ENCODE measurements at places on chromosomes 3 and 15. TPM values are rescaled to one million over a fixed set of nuclear protein-coding genes. Genes with fewer than 3 reads are reported as not detected.

DNA sequence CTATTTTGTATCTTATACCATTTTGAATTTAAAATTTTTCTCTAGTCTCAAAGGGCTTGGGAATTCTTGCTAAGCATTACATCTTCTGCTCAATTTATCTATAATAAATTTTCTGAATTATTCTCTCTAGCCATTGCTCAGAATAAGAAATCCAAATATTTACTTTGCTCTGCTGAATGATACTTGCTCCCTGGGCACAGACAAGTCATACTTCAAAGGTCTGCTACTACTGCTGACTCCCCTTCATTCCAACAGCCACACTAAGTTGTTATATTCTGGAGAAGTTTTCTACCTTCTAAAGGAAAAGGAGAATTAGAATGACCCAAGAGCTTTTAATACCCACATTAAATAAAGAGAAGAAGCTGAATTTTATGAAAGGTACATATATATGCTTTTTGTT lies 460.3 kb upstream of the ZNF717 start:
- no peak overlapping the region for H3K4me3 ChIP-seq
- no peaks in the 10 kb centered on the region for H3K4me1 ChIP-seq
- no peak overlapping the region for H3K27ac ChIP-seq
- no peak for DNase-seq

The LRTM1 gene
- total RNA-seq = not detected

DNA sequence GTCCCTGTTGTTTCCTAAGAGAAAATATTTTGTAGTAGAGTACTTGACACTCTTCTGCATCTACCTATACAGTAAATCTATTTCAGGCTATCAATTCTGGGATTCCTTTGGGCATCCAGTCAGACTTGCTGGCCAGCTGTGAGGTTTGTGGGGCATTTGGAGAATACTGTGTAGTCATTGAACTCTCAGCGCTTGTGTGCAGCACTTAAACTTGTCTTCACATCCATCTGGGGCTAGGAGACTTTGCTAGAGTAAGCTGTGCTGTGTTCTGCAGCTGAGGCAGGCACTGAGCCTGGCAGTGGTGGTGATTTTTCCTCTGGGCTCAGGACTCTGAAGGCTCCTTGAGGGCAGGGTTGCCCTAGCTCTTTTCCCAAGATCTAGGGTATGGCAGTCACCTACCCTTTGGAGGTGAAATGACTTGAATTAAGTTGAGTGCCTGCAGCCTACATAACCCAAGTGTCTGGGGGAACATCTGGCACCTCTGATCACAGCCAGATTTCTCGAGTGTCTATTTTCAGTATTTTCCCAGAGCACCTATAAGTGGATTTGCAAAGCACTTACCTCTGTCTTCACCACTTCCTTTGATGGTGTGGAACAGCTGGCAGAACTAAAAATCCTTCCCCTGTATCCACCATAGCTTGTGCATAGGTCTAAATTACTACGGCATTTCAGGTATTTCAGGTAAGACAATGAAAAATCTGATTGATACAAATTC lies 19.3 kb downstream of the CLSTN2 start:
- no peaks in the 10 kb centered on the region for H3K27me3 ChIP-seq
- H3K36me3 ChIP-seq = no peaks in the 10 kb centered on the region
- H3K4me3 ChIP-seq = no peak overlapping the region

GRCh38 chr3:30500666-30501399 lies 105.6 kb upstream of the TGFBR2 start:
- no peak for DNase-seq
- no peak overlapping the region for H3K4me3 ChIP-seq
- no peak overlapping the region for H3K27ac ChIP-seq
- H3K36me3 ChIP-seq = no peaks in the 10 kb centered on the region
- peaks cover 15% of the 10 kb centered on the region for H3K4me1 ChIP-seq

- H3K36me3 ChIP-seq = no peaks in the 10 kb centered on the region
- H3K27me3 ChIP-seq = no peaks in the 10 kb centered on the region
- peak overlapping the region; percentile 84 for H3K27ac ChIP-seq
- DNase-seq = peak; percentile 55
- H3K4me1 ChIP-seq = peaks cover 4% of the 10 kb centered on the region
These were observed 26.9 kb downstream of the ZNF589 start for GRCh38 chr3:48267782-48268181.

DNA sequence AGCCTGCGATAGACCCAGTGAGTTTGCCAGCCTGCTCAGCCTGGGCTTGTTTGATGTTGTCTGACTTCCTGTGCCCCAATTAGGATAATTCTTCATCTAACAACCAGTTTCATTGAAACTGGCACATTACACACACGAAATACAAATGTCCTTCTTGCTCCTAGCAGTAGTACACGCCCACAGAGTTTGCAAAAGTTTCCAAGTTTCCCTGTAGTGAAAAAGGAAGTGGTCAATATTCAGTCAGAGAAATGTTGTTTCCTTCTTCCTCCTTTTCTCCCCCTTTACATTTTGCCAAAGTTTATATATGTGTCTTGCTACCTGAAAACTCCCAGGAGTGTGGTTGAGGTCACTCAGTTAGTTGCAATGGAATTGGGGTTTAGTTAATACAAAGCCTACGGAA lies 58.4 kb upstream of the LRTM1 start:
- H3K27me3 ChIP-seq = no peaks in the 10 kb centered on the region
- DNase-seq = no peak
- no peaks in the 10 kb centered on the region for H3K36me3 ChIP-seq
- no peak overlapping the region for H3K27ac ChIP-seq

DNA sequence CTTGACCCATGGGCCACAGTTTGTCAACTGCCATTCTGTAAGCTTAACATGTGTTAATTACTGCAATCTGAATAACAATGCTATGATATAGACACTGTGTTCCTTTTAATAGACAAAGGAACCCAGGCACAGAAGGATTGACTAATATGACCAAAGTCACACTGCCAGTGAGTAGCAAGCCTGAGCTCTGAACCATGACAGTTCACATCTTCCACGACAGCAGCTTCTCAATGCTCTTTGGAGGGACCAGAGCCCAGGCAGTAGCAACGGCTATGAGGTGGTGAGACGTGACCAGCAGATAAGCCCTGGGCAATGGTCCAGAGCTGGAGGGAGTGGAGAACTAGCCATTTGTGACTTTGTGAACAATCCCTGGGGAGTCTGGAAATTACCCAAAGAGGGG lies 19.4 kb downstream of the CA12 start:
- no peaks in the 10 kb centered on the region for H3K27me3 ChIP-seq
- no peaks in the 10 kb centered on the region for H3K4me1 ChIP-seq
- peak overlapping the region; percentile 24 for H3K27ac ChIP-seq
- no peak for DNase-seq
- no peak overlapping the region for H3K4me3 ChIP-seq
- no peaks in the 10 kb centered on the region for H3K36me3 ChIP-seq

The PLSCR5 gene
- total RNA-seq = not detected

DNA sequence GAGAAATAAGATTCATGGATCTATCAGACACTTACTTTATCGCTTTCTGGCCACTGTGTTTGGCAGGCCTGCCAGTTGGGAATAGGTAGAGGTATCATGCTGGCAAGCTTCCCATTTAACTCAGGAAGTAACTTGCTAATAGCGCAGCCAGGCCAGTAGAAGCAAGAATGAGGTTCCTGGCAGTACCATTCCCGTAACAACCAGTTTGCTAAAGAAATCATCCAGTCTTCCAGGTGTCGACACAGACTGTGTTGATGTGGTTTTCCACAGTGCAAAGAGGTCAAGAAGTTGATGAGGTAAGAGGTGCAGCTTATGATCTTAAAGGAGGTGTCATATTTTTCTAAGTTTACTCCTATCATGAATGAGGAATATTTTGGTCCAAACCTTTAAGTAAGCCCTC lies 46.2 kb downstream of the DPH6 start:
- H3K4me3 ChIP-seq = no peak overlapping the region
- no peak for DNase-seq
- no peaks in the 10 kb centered on the region for H3K27me3 ChIP-seq
- no peaks in the 10 kb centered on the region for H3K4me1 ChIP-seq
- no peaks in the 10 kb centered on the region for H3K36me3 ChIP-seq

DNA sequence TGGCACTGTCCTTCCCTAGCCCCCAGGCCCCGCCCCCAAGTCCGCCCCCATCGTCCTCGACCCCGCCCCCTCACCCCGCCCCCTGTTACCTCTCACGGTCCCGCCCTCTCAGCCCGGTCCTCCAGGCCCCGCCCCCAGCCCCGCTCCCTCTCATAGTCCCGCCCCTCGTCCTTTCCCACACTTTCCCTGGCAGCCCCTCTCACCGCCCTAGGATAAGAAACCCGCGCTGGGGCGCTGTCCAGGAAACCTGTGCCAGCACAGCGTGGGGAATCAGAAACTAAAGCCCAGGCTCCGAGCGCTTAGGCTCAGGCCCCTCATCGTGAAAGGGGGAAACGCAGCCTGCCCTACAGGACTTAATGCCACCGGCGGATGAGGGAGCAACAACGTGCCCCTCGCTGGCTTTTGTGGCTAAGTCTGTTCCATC lies 20.9 kb downstream of the TRPM1 start:
- peak overlapping the region; percentile 36 for H3K4me3 ChIP-seq
- no peaks in the 10 kb centered on the region for H3K36me3 ChIP-seq
- H3K4me1 ChIP-seq = no peaks in the 10 kb centered on the region
- DNase-seq = peak; percentile 69
- H3K27ac ChIP-seq = no peak overlapping the region
- no peaks in the 10 kb centered on the region for H3K27me3 ChIP-seq

DNA sequence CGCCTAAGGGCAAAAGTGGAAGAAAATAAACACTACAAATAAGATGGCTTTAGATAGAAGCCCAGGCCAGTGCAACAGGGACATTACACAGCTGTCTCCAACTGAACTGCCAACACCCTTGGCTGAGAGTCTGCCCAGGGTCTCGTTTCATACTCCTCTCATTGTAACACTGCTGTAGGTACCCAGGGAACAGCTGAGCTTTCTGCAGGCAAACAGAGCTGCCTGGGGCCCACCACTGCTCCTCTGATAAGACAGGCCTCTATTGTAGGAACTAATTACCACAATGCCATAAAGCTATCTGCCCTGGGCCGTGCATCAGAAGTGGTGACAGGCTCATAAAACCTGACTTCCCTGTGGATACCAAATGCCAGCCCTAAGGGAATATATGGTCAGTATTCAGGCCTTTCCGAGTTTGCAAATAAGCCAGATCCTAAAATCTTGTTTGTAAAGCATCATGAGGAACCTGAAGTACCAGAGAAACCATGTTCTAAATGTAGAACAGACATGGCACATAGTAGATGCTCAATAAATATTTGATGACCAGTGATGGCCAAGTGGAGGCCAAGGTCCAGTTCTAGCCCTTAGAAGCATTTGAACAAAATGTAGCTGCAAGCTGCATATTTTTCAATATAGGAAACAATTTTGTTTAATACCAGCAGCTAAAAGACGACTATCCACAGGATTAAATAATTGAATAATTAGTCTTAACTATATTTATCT lies 84.3 kb upstream of the NEO1 start:
- H3K27ac ChIP-seq = peak overlapping the region; percentile 9
- peak; percentile 59 for DNase-seq
- H3K4me1 ChIP-seq = no peaks in the 10 kb centered on the region
- H3K36me3 ChIP-seq = no peaks in the 10 kb centered on the region

The RETNLB gene
- 10.2 TPM for total RNA-seq

The HGD gene
- 87.2 TPM for total RNA-seq
